ENCODE measurements at places on chromosomes 11 and 22. TPM values are rescaled to one million over a fixed set of nuclear protein-coding genes. Genes with fewer than 3 reads are reported as not detected.

The OSBPL5 gene
- total RNA-seq, result 35.9 TPM

The CELF1 gene
- total RNA-seq, result 123 TPM

The PANX2 gene
- under 0.01 TPM for total RNA-seq

The TNNT3 gene
- total RNA-seq, result 10.1 TPM

The CDCA5 gene
- 4.3 TPM for total RNA-seq

The OR52E8 gene
- not detected for total RNA-seq

The TMEM138 gene
- total RNA-seq, result 13.0 TPM
